Cerebellum (tissue), 4 donors: ENCODE measurements at places on chromosomes 1 and 21.
A peak's percentile ranks its signal among the peaks of the same experiment; 100 is the strongest.

DNA sequence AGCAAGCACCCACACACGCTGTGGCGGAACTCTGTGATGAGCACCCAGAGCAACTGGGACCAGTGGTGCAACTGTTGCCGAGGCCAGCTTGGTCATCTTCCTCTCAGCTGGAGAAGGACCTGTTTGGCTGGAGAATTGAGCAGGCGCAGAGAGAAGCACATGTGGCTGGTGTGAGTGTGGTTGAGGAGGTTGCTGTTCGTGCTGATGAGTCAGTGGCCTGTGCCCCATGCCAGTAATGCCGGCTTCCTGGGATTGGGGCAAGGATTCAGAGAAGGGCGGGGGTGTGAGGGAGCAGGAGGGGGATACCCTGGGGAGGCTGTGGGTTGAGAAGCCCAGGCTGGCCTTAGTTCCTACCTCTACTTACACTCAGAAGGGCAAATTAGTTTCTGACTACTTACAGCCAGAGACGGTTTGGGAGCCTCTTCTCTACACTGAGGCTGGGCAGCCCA is 57.5 kb upstream of the EPS8L3 start:
- no peak for DNase-seq

- DNase-seq = no peak
Observed at GRCh38 chr1:225479341-225479740, 51.5 kb upstream of the LBR start.

DNA sequence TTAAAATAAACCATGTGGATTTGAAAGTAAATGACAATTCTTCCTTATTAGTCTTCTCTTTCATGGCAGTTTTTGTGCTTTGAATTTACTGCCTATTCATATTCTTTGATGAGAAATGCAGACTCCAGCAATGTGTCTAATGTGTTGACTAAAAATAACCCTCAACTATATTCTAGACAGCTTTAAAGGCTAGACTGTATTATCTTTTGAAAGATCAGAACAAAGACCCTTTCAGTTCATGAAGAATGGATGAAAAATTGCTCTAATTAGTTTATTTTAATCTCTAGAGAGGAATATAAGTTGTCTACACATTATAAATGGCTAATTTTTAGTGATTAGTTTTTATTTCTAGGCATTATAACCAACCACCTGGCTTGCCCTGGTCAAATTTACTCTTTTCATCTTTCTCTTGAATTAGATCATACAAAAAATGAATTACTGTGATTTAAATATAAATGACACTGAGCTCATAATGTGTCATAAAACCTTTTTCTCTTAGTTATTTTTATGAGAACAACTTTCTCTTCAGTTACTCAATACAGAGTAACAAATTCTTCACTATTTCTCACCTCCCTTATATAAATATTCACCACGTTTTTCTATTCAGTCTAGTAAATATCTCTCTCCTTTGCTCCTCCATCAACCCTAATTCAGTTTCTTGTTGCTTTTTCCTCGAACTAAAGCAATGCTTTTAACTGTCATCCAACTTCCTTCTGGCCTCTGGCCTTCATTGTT is 428.5 kb upstream of the TMPRSS15 start:
- no peak for DNase-seq

DNA sequence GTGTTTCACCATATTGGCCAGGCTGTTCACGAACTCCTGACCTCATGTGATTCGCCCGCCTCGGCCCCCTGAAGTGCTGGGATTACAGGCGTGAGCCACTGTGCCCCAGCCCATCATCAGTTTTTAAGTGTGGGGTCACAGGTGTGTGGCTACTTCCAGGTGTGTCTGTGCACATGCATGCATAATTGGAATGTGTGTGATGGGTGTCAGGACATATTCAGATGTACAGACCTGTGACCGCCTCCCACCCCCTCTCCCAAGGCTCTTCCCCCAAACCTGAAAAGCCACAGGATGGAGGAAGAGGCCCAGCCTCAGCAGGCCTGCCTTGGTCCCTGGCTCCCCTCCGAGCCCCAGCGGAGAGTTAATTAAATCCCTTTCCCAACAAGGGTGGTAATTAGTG is 37.3 kb upstream of the CSF3R start:
- DNase-seq = no peak

DNA sequence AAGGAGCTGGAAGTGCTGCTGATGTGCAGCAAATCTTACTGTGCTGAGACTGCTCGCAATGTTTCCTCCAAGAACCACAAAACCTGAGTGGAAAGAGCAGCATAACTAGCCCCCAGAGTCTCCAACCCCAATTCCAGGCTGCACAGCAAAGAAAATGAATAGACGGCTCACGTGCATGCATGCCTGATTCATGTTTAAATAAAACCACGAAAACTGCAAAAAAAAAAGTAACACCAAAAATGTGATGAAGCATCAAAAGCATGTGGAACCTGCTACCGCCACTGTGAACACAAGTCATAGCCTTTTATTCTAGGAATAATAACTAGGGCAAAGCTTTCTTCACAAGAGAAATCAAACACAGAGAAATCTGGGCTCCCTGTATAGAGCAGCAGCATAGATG is 9.6 kb upstream of the TRNP1 start:
- no peak for DNase-seq

- no peak for DNase-seq
Observed at GRCh38 chr1:150842964-150843363, 33.4 kb downstream of the ARNT start.

GRCh38 chr1:74650561-74650960 is 23.0 kb downstream of the ERICH3 start:
- no peak for DNase-seq

DNA sequence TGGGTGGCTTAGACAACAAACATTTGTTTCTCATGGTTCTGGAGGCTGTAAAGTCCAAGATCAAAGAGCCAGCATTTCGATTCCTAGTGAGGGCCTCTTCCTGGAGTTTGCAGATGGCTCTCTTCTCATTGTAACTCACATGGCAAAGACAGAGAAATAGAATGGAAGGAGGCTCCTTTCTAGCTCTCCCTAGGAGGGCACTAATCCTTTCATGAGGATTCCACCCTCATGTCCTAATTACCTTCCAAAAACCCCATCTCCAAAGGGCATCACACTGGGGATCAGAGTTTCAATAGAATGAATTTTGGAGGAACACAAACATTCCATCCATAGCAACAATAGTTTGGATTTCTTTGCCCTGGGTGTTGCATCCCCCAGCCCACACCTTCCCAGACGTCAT is 247.3 kb downstream of the TTLL7 start:
- DNase-seq = no peak

- peak; percentile 39 for DNase-seq
Observed at GRCh38 chr1:32291708-32292538, at the start of gene HDAC1. Gene HDAC1 (plus strand): TSS chr1:32292083. CDS start chr1:32292170, 87 bp downstream.

- DNase-seq = no peak
Observed at GRCh38 chr1:24905979-24906720, 23.9 kb downstream of the RUNX3 start.

- no peak for DNase-seq
Observed at GRCh38 chr1:66248746-66249145, 285.2 kb upstream of the SGIP1 start.

- DNase-seq = no peak
Observed at GRCh38 chr1:245790441-245790840, 635.7 kb downstream of the KIF26B start.

DNA sequence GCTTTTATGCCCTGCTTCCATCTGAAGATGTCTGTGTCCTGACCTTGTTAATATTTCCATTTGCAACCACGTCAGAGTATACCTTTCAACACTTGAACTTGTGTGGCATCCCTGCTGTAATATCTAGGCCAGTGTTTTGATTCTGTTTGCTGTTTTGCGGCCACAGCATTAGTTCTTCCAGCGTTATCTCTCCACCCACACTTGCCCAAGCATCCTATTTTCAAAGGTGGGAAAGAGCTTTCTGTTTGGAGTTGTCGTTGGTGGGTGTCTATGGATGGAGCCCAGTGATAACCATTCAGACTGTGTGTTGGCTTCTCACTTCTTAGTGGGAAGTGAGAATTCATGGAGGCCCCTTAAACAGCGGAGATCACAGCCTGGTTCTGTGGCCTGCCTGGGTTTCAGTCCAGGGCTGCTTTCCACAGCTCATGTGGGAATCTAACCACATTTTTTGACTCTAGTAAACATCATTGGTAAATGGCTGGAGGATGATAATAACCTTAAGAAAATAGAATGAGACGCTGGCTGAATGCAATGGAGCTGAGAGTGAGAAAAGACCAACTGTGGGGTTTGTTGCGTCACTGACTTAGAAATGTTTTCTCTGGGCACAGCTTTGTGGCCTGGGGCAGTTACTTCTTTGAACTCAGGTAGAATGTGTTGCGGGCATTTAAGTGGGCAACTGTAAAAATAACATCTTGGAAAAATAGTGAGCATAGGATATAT is 7.6 kb downstream of the TENT5C start:
- no peak for DNase-seq

- DNase-seq = no peak
Observed at GRCh38 chr1:107933736-107934135, 31.2 kb downstream of the VAV3 start.

- DNase-seq = peak; percentile 41
Observed at GRCh38 chr1:244730153-244730933, 77.4 kb downstream of the DESI2 start.

- DNase-seq = no peak
Observed at GRCh38 chr1:197923038-197923437, 5.9 kb downstream of the LHX9 start.

DNA sequence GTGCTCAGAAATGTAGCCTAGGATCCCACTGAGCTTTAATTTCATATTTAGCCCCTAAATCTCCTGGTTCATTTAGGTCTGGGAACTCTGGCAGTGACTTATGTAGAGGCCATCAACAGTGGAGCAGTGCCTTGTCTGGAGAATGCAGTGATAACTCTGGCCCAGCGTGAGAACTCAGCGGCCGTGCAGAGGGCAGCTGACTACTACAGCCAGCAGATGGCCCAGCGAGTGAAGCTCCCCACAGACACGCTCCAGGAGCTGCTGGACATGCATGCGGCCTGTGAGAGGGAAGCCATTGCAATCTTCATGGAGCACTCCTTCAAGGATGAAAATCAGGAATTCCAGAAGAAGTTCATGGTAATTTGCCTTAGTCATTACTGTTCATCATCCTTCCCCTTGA is 17.8 kb downstream of the GBP6 start:
- DNase-seq = no peak

GRCh38 chr1:4396551-4396950 is 257.9 kb upstream of the AJAP1 start:
- DNase-seq = no peak

- DNase-seq = no peak
Observed at GRCh38 chr1:154418062-154418921, 13.1 kb downstream of the IL6R start.

DNA sequence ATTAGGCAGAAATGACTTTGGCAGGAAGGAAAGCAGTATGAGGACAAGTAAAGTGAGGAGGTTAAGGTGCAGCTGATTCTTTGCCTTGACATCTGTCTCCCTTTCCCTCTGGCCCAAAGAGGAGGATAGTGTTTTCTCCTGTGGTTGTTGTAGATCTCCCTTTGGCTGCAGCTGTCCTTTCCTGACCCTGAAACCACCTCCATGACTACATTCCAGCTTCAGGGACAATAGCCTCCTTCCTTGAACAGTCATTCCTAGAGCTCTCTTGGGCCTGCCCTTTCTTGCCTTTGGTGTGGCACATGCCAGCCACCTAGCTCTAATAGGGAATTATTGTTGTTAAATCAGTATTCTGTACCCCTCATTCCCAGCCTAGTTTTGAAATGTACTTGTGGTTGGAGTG is 6.2 kb downstream of the ZMYM1 start:
- DNase-seq = no peak

DNA sequence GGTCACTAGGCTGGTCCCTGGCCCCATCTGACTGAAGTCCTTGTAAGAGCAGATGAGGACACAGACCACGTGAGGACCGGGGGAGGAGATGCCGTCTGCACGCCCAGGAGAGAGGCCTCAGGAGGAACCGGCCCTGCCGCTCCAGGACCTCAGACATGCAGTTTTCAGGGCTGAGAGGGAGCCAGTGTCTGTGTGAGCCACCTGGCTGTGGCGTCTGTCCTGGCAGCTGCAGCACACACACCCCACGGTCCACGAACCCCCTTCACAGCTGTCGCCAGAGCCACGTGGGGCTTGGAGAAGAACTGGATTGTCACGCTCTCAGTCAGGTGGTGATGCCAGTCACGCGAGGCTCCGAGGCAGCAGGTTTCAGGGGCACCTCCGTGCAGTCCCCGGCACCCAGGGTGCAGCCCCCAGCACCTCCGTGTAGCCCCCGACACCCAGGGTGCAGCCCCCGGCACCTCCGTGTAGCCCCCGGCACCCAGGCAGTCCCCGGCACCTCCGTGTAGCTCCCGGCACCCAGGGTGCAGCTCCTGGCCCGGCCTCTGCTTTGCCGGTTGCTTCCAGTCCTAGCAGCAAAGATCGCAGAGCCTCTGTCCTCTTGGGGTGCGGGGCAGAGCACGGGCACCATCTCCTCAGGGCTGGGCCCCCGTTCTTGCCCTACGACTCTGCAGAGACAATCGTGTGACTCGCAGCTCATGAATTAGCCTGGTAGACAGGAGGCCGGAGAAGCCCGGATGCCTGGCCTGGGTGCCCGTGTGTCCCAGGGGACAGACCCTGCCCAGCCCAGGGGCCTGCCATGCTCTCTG is 19.0 kb upstream of the SUMO3 start:
- DNase-seq = peak; percentile 41
